ENCODE measurements at places on chromosomes 7 and 10.
A peak's percentile ranks its signal among the peaks of the same experiment; 100 is the strongest.

DNA sequence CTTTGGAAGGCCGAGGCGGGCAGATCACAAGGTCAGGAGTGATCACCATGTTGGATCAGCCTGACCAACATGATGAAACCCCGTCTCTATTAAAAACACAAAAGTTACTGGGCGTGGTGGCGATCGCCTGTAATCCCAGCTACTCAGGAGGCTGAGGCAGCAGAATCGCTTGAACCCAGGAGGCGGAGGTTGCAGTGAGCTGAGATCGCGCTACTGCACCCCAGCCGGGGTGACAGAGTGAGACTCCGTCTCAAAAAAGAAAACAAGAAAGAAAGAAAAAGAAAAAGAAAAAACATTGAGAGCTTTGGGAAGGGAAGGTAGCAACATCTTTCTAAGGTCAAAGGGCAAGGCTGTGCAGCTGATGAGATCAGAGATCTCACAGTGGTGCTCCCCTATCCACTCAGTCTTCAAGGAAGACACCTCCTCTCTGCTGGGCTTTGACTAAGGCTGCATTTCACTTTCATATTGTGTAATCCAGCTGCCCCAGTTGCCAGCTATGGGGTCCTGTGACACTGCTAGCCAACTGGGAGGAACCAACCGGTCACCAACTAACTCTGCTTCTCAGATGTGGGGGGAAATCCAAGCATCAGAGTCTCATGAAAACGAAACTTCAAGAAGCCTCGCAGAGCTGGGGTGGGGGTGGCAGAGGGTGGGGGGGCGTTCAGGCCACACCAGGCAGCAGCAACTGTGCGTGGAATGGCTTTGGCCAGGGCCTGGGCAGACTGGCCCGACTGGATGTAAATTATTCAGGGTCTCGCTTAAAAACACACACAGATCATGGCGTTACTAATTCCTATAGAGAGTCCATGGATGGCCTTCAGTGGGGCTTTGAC, 1.5 kb downstream of the IL15RA start:
- no peak for DNase-seq

GRCh38 chr10:120667276-120667675, 183.9 kb upstream of the WDR11 start:
- DNase-seq: no peak

- DNase-seq: no peak
Measured at GRCh38 chr7:117017702-117018266, 64.5 kb downstream of the ST7 start.

- DNase-seq: no peak
Measured at GRCh38 chr7:22944022-22944421, 69.9 kb downstream of the HYCC1 start.

- DNase-seq: no peak
Measured at GRCh38 chr7:44975331-44976039, 3.3 kb downstream of the MYO1G start.

- no peak for DNase-seq
Measured at GRCh38 chr7:75662579-75663301, 76.0 kb downstream of the HIP1 start.

- DNase-seq: no peak
Measured at GRCh38 chr10:88361494-88361893, 221.6 kb downstream of the RNLS start.

DNA sequence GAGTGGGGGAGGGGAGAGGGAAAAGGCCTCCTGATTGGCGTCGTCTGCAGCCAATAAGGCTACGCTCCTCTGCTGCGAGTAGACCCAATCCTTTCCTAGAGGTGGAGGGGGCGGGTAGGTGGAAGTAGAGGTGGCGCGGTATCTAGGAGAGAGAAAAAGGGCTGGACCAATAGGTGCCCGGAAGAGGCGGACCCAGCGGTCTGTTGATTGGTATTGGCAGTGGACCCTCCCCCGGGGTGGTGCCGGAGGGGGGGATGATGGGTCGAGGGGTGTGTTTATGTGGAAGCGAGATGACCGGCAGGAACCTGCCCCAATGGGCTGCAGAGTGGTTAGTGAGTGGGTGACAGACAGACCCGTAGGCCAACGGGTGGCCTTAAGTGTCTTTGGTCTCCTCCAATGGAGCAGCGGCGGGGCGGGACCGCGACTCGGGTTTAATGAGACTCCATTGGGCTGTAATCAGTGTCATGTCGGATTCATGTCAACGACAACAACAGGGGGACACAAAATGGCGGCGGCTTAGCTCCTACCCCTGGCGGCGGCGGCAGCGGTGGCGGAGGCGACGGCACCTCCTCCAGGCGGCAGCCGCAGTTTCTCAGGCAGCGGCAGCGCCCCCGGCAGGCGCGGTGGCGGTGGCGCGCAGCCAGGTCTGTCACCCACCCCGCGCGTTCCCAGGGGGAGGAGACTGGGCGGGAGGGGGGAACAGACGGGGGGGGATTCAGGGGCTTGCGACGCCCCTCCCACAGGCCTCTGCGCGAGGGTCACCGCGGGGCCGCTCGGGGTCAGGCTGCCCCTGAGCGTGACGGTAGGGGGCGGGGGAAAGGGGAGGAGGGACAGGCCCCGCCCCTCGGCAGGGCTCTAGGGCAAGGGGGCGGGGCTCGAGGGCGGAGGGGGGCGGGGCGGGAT, at the start of gene KAT6B:
Gene KAT6B (plus strand): TSS at position 459 of the 903 bp plus-strand sequence. CDS start 16,258 bp downstream, outside the sequence.
- DNase-seq: peak; percentile 99

- no peak for DNase-seq
Measured at GRCh38 chr7:2880874-2881533, 36.9 kb upstream of the GNA12 start.

DNA sequence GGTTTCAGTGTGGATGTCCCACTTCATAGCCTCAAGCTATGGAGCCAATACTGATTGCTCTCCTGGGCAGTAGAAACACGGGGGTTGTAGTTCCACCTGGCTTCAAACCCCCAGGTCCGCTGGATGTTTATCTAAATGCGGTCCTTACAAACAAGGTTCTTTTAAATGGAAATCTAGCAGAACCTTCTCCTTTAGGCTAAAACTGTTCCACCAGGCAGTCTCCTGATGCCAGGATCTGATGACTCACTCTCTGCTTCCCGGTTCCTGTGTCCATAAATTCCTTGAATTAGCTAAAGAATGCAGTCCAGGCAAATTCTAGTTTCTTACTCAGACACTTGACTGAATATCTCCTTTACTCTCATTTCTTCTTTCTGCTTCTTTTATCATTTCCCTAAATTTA, 108.4 kb upstream of the FAM3C start:
- no peak for DNase-seq

DNA sequence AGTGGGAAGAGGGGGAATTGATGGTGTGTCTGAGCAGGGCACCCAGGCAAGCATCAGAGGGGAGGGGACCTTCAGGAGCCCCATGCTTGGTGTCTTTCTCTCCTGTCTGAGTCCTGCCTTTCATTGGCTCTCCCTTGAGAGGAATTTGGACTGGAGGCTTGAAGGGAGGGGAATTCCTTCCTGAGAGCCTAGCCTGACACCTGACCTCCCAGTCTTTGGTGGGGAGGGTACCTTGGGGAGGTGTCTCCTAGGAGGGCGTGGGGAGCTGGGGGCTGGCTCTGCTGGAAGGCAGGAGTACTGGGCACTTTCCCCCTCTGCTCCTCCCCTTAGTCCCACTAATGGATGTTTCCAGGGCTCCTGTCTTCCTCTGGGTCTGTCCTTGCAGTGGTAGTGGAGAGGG, 1.3 kb upstream of the SFRP5 start:
- no peak for DNase-seq

- DNase-seq: peak; percentile 49
Measured at GRCh38 chr7:157854066-157854891, 517.5 kb downstream of the DNAJB6 start.

DNA sequence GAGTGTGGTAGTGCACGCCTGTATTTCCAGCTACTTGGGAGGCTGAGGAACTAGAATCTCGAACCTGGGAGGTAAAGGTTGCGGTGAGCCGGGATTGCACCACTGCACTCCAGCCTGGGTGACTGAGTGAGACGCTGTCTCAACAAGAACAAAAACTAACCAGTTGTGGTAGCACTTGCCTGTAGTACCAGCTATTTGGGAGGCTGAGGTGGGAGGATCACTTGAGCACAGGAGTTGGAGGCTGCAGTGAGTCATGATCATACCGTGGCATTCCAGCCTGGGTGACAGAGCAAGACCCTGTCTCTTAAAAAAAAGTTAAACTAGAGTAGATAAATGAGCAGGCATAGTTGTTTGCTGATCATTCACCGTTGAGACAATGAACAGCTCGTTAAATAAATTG, 48.9 kb downstream of the CUX1 start:
- DNase-seq: no peak

GRCh38 chr7:857661-858060, 18.7 kb upstream of the GET4 start:
- DNase-seq: no peak

GRCh38 chr10:76209135-76209534, 777.7 kb downstream of the LRMDA start:
- DNase-seq: no peak

DNA sequence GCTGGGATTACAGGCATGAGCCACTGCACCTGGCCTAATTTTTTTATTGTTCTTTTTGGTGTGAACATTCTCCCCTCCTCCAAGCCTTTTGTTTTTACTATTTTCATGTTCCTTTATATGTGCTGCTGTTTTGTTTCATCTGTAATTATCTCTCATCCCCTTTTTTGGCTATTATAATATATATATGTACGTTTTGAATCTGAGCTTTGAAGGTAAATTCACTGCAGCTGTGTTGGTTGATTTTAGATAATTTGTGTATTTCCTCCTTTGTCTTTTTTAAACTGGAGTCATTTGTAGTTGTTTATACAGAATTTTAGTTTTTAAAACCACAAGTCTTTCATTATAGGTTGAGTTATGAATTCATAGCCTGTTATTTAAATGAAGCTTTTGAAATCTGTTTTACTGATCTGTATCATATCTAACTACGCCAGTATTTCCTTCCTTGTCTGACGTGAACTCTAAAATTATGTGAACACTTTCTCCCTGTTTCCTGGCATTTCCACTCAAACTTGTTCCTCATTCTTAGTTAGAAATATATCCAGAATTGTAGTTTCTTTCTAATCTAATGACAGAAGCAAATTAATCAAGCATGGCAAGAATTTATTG, 54.9 kb downstream of the PTEN start:
- DNase-seq: no peak

DNA sequence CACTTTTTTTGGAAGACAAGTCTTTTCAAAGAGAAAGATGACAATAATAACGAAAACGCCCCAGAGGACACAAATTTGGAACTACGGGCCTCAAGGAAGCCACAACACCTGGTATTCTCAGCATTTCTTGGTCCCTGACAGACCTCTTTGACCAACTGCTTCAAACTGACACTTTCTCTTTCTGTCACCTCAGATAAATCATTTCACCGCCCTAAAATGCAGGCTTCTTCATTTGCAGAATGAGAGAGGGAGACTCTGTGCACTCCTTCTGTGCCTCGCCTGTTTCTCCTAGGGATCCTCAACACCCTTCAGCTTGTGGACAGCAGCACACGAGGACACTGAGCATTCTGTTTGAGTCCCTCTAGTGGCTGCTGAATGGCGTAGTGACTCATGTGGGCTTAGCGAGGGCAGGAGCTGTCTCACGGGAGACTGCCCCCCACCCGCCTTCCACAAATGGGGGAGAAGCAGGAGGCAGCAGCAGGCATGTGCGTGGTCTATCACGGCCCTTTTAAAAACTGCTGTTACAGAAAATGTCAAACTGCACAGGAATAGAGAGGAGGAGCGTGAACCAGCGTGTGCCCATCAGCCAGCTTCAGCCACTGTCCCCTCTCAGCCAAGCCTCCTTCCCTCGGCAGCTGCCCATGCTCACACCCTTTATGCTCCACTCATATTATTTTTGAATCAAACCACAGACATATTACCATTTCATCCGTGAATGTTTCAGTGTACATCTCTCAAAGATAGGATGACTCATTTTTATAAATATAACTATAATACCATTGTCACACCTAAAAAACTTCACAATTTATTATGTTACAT, 41.4 kb downstream of the GSDME start:
- DNase-seq: no peak

- DNase-seq: no peak
Measured at GRCh38 chr7:27096768-27097514, 1.1 kb upstream of the HOXA1 start.

- no peak for DNase-seq
Measured at GRCh38 chr7:67618556-67619162, 622.0 kb downstream of the TYW1 start.

- no peak for DNase-seq
Measured at GRCh38 chr7:145795132-145795531, 321.5 kb upstream of the CNTNAP2 start.

DNA sequence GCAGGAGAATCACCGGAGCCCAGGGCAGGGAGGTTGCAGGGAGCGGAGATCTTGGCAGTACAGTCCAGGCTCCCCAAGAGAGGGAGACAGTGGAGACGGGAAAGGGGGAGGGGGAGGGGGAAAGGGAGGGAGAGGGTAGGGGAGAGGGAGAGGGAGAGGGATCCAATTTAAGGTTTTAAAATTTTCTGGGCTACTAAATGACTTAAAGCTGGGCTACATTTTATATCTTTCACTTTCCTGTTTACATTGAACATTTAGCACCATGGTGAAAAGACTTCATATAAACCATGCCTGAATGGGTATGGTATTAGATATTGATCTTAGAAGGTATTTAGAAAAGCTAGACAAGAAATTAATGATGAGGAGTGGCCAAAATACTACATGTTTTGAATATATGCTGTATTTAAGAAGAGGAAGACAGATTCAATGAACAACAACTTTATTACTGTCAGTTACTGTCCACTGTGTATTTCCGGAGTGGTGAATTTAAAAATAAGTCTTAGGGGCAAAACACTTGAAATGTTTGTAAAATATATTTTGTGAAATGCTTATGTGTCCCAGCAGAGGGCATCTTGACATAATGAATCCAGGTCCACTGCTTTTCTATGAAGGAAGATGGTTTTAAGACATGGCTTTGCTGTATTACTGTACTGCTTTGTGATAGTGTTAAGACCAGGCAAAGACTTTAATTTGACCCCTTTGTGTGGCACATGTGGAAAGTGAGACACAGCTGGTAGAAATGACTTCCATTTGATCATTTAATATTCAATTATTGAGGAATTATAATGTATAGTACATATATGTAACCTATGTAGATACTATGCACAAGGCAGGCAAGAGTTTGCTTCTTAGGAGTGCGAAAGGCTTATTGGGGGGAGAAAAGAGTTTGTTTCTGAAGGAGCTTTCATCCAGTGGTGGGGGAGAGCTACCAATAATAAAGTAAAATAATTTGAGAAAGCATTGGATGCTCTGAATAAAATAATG, 52.8 kb downstream of the NRF1 start:
- no peak for DNase-seq

DNA sequence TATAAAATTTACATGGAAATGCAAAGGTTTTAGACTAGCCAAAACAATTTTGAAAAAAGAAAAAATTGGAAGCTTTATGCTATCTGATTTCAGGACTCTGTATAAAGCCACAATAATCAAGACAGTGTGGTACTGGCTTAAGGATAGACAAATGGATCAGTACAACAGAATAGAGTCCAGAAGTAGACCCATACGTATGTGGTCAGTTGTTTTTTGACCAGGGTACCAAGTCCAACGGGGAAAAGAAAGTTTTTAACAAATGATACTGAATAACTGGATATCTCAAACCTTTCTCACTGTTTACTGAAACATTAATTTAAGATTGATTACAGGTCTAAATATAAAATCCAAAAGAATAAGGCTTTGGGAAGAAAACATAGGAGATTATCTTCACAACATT, 79.7 kb downstream of the PODXL start:
- no peak for DNase-seq

- DNase-seq: no peak
Measured at GRCh38 chr10:118173296-118173695, 126.6 kb upstream of the RAB11FIP2 start.
